Activated CD8-positive, alpha-beta T cell treated with anti-CD3 and anti-CD28 coated beads for 36 hours (primary cell): ENCODE measurements at places on chromosomes 7 and 10. TPM values are rescaled to one million over a fixed set of nuclear protein-coding genes. Genes with fewer than 3 reads are reported as not detected.

DNA sequence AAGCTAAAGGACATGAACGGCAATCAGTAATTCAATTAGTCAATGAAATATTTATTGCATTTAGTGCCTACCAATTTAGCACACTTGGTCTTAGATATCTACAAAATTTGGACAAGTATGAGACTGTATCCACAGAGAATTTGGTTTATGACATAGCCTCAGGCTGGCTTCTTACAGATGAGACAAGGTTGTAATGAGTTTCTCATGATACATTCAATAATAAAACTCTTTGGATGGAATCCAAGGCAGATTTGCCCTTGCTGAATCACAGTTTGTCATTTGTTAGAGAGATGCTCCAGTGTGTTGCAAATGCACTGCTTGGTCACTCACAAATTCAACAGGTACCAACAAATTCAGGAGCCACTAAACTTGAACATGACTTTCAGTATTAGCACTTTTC is 162.5 kb downstream of the GPR37 start:
- H3K4me1 ChIP-seq, result no peaks in the 10 kb centered on the region
- no peaks in the 10 kb centered on the region for H3K27me3 ChIP-seq
- no peak for DNase-seq

GRCh38 chr7:137642472-137642871 is 204.3 kb downstream of the DGKI start:
- no peaks in the 10 kb centered on the region for H3K4me1 ChIP-seq
- no peak overlapping the region for H3K27ac ChIP-seq
- H3K4me3 ChIP-seq, result no peak overlapping the region
- no peak for DNase-seq
- H3K27me3 ChIP-seq, result peaks cover 3% of the 10 kb centered on the region
- no peaks in the 10 kb centered on the region for H3K36me3 ChIP-seq

DNA sequence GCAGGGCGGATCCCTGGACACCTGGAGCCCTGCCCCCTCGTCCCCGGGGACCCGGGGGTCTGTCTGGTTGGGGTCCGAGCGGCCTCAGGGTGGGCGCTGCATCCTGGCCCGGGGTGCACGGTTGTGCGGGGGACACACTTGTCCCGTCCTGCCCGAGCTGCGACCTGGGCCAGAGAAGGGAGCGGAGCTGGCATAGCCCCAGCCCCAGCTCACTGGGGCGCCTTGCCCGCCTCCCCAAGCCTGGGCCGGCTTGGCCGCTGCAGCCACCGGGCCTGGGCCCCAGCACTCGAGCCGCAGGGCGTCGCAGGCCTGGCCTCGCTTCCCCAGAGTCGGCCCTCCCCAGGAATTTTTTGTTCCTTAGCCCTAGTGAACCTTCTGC is 54.5 kb downstream of the GLRX3 start:
- peaks cover 5% of the 10 kb centered on the region for H3K27me3 ChIP-seq
- H3K36me3 ChIP-seq, result peaks cover 3% of the 10 kb centered on the region
- no peaks in the 10 kb centered on the region for H3K4me1 ChIP-seq
- no peak overlapping the region for H3K27ac ChIP-seq

DNA sequence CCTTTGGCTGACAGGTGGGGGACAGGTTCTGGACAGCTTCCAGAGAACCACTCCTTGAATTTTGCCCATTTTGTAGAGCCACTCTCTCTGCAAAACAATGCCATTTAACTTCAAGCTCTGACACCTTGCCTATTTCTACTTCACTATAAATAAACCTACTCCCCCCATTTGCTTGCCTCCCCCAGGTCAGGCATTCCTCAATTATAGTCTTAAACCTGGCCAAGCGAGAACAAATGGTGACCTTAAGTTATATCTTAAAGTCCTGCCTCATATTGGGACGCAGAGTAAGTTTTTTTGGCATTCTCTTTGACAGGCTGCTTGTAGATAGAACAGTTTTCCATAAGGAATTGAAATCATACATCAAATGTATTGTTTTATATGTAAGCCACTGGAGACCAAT is 706.9 kb downstream of the LRMDA start:
- no peaks in the 10 kb centered on the region for H3K27me3 ChIP-seq
- no peak for DNase-seq
- no peak overlapping the region for H3K4me3 ChIP-seq
- no peaks in the 10 kb centered on the region for H3K4me1 ChIP-seq

GRCh38 chr7:138892812-138893211 is 88.4 kb downstream of the KIAA1549 start:
- no peak overlapping the region for H3K27ac ChIP-seq
- H3K36me3 ChIP-seq, result no peaks in the 10 kb centered on the region
- H3K4me3 ChIP-seq, result no peak overlapping the region
- no peak for DNase-seq

DNA sequence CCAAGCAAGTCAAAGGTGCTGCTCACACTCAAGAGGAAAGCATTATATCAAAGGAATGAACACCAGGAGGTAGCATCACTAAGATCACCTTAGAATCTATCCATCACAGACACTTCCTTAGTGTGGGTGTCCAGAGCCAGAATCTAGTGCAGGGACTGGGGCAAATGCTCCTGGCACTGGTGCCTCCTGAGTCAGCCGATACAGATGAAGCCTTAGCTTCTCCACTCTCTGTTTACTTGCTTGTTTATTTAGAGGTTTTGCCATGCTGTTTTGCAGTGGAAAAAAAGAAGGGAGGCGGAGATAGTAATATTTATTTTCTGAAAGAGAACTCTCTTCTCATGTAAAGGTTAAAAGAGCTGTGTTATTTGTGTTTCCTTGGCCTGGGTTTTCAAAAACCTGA is 303.1 kb downstream of the WDR11 start:
- no peaks in the 10 kb centered on the region for H3K4me1 ChIP-seq
- no peak for DNase-seq
- no peak overlapping the region for H3K4me3 ChIP-seq
- H3K27ac ChIP-seq, result no peak overlapping the region
- no peaks in the 10 kb centered on the region for H3K36me3 ChIP-seq

DNA sequence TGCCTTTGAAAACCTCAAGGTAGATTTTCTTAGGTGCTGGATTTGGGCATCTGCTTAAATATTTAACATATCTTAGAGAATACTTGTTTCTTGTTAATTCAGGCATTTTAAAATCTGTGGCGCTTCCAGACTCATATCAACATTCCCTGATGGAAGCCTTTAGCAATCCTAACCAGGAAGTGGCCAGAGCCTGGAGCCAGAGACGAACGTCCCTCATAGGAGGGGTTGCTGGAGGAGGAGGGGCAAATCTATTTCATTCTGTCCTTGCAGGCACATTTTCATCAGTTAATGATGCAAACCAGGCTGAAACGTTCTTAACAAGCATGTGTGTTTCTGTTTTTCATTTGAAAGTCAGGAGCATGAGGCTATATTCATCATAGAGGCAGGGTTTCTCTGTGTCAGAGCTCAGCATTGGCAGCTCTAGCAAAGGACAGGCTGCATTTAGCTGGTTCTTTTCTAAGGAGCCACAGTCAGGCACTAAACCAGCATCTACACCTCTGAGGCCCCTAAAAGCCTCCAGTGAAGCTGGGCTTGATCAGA is 17.8 kb upstream of the IFIT2 start:
- no peak overlapping the region for H3K4me3 ChIP-seq
- no peaks in the 10 kb centered on the region for H3K36me3 ChIP-seq
- H3K27me3 ChIP-seq, result peaks cover 7% of the 10 kb centered on the region
- no peak overlapping the region for H3K27ac ChIP-seq
- H3K4me1 ChIP-seq, result no peaks in the 10 kb centered on the region

DNA sequence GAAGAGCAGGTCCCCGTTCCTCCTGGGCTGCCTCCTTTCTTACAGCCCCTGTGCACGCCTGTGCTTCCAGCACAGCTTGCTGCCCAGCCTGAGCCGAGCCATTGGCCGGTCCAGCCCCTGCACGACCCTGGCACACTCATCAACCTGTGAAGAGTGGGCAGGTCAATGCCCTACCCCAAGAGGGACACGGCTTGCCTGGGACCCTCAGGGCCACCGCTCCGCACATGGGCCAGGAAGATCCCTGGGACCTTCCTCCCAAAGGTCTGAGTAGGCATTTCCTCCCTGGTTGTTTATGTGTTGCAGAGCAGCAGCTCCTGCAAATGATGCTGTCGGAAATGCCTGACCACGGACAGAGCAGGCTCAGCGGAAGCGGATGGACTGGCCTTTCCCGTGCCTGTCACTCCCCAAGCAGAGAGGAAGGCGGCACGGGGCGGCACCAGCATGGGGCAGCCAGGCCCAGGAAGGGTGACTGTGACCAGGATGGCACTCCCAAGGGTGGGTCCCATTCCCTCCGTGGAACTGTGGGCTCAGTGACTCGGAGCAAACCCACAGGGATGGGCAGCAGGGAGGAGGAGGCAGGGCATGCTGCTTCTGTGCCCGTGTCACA is 252.5 kb downstream of the TNS3 start:
- no peaks in the 10 kb centered on the region for H3K27me3 ChIP-seq
- no peak for DNase-seq
- H3K27ac ChIP-seq, result no peak overlapping the region
- no peak overlapping the region for H3K4me3 ChIP-seq
- no peaks in the 10 kb centered on the region for H3K36me3 ChIP-seq

DNA sequence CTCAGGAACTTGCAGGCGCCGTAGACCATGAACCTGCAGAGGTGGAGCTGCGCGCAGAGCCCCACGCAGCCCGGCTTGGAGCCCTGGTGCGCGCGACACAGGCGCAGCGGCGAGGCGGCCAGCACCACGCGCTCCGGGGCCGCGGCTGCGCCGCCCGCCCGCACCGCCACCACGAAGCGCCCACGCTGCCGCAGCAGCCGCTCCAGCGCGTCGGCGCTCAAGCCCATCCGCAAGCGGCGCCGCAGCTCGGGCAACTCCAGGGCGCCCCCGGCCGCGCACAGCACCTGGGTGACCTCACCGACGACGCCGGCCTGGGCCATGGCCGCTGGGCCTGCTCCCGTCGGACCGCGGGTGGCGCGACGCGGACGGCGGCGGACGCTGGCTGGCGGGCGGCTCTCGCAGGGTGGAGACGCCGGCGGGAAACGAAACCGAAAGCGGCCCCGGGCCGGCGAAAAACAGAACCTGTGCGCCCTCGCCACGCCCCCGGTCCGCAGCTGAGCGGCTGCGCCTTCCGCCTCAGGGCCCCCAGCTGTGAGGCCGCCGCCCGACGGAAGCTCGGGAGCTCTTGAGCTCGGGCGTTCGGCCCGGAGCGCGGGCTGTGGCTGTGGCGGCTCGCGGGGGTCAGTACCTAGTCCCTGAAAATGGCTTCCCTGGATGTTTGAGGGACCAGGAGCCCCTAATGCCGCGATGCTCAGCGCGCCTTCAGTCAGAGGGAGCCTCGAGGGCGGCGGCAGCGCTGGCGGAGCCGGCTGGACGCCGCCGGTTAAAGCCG is at the start of gene PARP12:
PARP12 (minus strand) TSS at position 424 of the 772 bp plus-strand sequence; CDS start at position 320, 104 bp downstream.
- peaks cover 20% of the 10 kb centered on the region for H3K36me3 ChIP-seq
- peak; percentile 89 for DNase-seq
- peaks cover 36% of the 10 kb centered on the region for H3K4me1 ChIP-seq
- peak within 1 kb of the TSS; percentile 81 for H3K27ac ChIP-seq
- H3K4me3 ChIP-seq, result peak within 1 kb of the TSS; percentile 83

DNA sequence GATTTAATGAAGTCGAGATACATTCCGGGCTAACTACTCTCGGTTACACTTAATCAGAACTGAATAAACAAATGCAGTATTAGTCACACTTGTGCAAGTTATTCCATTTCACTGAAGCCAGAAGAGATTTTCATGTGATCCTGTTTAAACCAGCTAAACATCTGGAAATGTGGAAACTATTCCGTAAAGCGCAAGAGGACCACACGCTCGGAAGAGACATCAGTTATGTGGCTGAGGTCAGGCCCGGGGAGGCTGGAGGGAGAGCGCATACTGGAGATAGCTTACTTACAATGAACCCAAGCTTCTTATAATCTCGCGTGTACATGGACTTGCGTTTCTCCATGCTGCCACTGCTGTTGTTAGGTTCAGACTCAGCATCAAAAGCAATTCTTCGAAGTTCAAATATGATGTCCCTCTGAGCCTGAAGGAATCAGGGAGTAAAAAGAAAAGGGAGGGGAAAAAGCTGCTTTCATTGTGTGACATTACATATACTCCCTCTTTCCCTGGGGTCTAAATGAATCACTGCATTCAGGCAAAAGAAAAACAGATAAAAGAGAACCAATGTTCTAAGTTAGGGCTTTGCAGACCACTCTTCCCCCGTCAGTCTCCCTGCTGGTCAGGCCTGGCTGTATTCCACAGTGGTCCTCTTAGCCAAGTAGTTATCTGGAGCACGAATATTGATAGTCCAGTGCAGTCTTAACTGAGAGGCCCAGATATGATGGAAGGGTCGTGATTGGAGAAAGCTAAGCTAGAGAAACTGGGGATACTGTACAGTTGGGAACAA is 237.4 kb downstream of the ELMO1 start:
- H3K4me1 ChIP-seq, result peaks cover 5% of the 10 kb centered on the region
- H3K27me3 ChIP-seq, result no peaks in the 10 kb centered on the region
- no peak overlapping the region for H3K27ac ChIP-seq
- H3K36me3 ChIP-seq, result peaks cover 24% of the 10 kb centered on the region
- no peak overlapping the region for H3K4me3 ChIP-seq

DNA sequence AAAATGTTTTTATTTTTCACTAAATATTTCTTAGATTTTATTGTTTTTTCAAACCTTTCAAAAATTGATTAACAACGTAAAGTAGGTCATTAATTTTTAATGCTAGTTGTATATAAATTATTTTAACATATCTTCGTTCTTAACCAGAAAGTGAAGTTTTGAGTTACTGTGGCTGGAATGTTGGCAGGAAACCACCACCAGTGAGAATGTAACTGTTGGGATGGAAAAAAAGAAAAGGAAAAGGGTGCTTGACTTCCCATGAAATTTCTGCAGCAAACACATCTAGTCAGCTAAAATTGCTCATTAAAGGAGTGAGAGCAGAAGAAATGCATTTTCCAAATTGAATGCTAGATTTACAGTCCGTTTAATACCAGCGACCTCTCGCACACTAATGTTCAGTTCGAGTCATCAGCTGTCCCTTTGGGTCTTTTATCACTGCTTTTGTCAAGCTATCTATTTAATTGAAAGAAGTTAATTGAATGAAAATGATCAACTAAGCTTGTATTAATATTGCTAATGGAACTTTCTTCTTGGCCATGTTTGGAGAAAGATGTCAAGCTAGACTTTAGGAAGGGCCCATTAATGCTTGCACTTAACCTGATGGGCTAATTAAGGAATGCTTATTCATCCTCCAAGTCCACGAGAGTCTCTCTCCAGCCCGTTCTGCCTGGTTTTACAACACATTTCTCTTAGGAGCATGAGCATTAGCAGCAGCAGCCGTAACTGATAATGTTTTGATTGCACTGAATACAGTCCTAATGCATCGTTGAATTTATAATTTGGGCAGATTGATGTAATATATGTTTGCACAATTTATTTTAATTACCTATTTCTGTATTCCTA is 70.1 kb downstream of the UBE3C start:
- H3K4me1 ChIP-seq, result no peaks in the 10 kb centered on the region
- H3K27me3 ChIP-seq, result no peaks in the 10 kb centered on the region
- H3K4me3 ChIP-seq, result no peak overlapping the region
- peaks cover 32% of the 10 kb centered on the region for H3K36me3 ChIP-seq
- H3K27ac ChIP-seq, result no peak overlapping the region

GRCh38 chr7:134919240-134919641 is 67.1 kb upstream of the AGBL3 start:
- no peaks in the 10 kb centered on the region for H3K36me3 ChIP-seq
- H3K4me1 ChIP-seq, result peaks cover 12% of the 10 kb centered on the region
- no peak overlapping the region for H3K27ac ChIP-seq
- DNase-seq, result no peak

- H3K36me3 ChIP-seq, result no peaks in the 10 kb centered on the region
- no peak overlapping the region for H3K27ac ChIP-seq
- peaks cover 27% of the 10 kb centered on the region for H3K4me1 ChIP-seq
- no peak overlapping the region for H3K4me3 ChIP-seq
- DNase-seq, result no peak
Measured at GRCh38 chr10:48805848-48806247, 121.2 kb downstream of the WDFY4 start.

BMPER gene
- total RNA-seq, result not detected

CACNB2 gene
- total RNA-seq, result not detected

RASA4B gene
- total RNA-seq, result 31.3 TPM

IL2RA gene
- total RNA-seq, result 874 TPM

CLCN1 gene
- total RNA-seq, result 0.09 TPM

CCL24 gene
- not detected for total RNA-seq

ABCB4 gene
- total RNA-seq, result 0.14 TPM

CALHM3 gene
- not detected for total RNA-seq
